ENCODE measurements at places on chromosomes 1 and 21.

GRCh38 chr1:150516616-150517015 is 1.1 kb downstream of the FALEC start:
- no peak for DNase-seq

- no peak for DNase-seq
Measured at GRCh38 chr1:7422561-7422960, 348.5 kb upstream of the VAMP3 start.

GRCh38 chr1:20729990-20730689 is 2.4 kb downstream of the SH2D5 start:
- no peak for DNase-seq

GRCh38 chr1:39955547-39956539 is 898 bp downstream of the MFSD2A start:
- peak; percentile 55 for DNase-seq

- DNase-seq, result no peak
Measured at GRCh38 chr1:209421978-209422680, 161.4 kb upstream of the CAMK1G start.

- DNase-seq, result no peak
Measured at GRCh38 chr1:174118751-174119150, 40.6 kb upstream of the RABGAP1L start.

GRCh38 chr21:28237661-28238060 is 755.0 kb downstream of the LTN1 start:
- DNase-seq, result no peak

All from GM12864 (cell line).